ENCODE measurements at places on chromosomes 4 and X. TPM values are rescaled to one million over a fixed set of nuclear protein-coding genes. Genes with fewer than 3 reads are reported as not detected.

Gene F8A2
- not detected for total RNA-seq

Gene TIMP1
- 255 TPM for total RNA-seq

Gene BLTP1
- 38.4 TPM for total RNA-seq

Gene TLR6
- 1.2 TPM for total RNA-seq

Gene NR3C2
- total RNA-seq: 17.3 TPM

Gene AWAT2
- total RNA-seq: not detected

Gene ABCB7
- 26.3 TPM for total RNA-seq

Gene LEF1
- 4.5 TPM for total RNA-seq

Gene UCHL1
- 76.8 TPM for total RNA-seq

Gene ZAR1
- not detected for total RNA-seq

Gene MAGED4B
- 1.5 TPM for total RNA-seq

Gene TMPRSS11E
- total RNA-seq: not detected

Gene BRCC3
- total RNA-seq: 15.6 TPM

Gene PAGE2B
- not detected for total RNA-seq

- no peak for DNase-seq
These were observed 22.9 kb downstream of the MID1IP1 start for GRCh38 chrX:38824176-38824575.

DNA sequence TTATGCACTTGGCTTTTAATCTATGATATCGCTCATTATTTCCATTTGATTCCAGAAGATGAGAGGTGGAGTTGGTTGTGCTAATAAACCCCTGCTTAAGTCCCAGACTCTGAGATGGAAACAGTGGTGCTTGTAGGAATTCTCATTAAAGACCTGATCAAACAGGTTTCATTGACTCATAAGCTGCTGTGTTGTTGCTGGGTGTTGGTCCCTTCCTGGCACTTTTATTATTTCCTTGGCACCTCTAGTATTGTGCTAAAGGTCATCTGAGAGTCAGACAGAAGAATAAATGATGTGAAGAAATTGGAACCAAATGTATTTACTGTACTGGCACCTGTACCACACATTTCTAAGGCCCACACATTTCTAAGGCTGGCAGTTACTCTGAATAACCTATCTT, 544.7 kb upstream of the NR3C2 start:
- no peak for DNase-seq

DNA sequence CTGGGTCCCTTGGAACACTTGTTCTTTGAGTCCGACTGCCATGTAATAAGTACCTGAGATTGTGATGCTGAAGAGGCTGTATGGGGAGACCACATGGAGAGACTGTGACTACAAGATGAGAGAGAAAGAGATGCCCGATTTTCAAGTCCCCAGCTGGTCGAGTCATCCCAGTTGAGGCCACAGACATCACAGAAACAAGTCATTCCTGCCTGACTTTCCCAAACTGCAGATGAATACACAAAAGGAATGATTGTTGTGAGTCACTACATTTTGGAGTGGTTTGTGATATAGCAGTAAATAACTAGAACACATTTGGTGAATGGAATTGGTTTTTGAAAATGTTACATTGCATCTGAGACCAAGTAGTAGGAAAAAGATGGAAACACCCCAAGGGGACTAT, 9.0 kb upstream of the YIPF7 start:
- DNase-seq: no peak

GRCh38 chr4:73070074-73070390, 516 bp upstream of the COX18 start:
- no peak for DNase-seq

GRCh38 chrX:108245462-108245861, 153.9 kb downstream of the ATG4A start:
- DNase-seq: no peak

GRCh38 chr4:150167054-150167453, 88.8 kb downstream of the DCLK2 start:
- no peak for DNase-seq

DNA sequence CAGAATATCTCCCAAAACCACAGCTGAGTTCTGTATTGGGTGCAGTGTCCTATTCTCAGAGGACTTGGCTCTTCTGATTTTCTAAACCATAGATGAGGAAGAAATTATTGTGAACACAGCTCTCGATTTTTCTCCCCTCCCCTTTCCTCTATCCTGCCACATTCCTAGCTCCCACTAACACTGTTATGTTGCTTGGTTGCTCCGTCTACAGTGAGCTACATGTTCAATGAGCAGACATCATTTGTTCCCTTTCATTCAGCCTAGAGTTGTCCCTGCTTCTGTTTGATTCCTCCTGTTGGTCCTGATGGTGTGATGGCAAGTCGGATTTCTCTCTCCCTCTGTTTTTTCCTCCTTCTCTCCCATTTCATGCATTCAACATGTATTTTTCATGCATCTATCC, 65.9 kb downstream of the DIPK2B start:
- no peak for DNase-seq

GRCh38 chrX:257681-258289, 23.4 kb upstream of the PLCXD1 start:
- no peak for DNase-seq

GRCh38 chrX:14883826-14884225, 10.6 kb downstream of the MOSPD2 start:
- no peak for DNase-seq

DNA sequence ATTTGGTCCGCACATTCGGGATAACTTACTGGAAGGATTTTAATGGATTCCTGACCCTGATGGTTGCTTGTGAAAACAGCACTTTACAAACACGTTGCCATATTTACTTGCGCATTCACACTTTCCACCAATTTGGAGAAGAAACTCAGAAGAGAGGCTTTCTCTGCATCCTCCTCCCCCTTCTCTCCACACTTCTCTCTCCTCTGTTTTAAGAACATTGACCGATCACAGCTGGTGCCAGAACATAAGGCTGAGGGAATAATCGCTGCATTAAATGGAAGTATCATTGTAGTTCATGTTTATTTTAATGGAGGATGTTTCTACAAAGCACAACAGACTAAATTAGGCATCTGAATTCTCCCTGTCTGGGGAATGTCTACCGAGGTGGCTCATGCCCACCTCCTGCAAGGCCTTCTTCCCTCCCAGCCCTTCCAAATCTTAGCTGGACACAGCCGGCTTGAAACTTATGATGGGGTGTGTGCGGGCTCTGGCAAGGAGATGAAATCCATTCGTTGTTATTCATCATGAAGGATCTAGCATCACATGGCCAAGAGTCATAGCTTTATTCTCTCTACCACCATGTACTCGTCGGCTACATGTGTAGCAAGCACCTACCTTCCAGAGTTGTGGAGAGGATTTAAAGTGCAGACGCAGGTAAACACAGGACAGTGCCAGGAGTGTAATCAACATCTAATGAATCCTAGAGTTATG, 204.1 kb downstream of the LDB2 start:
- no peak for DNase-seq

DNA sequence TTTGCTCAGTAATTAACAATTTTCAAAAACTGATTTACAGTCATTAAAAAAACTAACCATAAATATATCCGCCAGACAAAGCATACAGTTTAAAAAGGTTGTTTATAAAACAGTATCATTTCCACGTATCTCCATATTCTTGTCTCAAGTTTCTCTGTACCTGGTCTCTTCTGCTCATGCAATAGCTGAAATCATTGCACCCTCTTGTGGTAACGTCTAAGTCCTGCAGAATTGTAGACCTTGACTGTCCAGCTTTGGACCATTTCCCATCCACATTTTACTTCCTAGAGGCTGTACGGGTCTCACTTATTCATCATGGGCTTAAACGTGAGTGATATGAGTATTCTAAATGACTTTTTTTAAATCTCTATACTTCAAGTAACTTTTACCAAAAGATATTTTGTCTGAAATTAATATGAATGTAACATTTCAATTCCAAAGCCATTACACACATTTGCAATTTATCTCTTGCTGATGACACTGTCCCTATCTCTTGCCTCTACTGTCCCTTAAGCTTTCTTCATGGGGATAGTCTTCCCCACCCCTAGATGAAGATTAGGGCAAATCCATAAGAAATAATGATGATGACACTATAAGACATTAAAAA, 118.5 kb downstream of the BTC start:
- DNase-seq: no peak

GRCh38 chr4:48307528-48307927, 33.8 kb upstream of the SLAIN2 start:
- DNase-seq: no peak

GRCh38 chr4:85617202-85617601, 142.3 kb downstream of the ARHGAP24 start:
- no peak for DNase-seq

GRCh38 chrX:24207826-24208225, 58.3 kb downstream of the ZFX start:
- DNase-seq: no peak

DNA sequence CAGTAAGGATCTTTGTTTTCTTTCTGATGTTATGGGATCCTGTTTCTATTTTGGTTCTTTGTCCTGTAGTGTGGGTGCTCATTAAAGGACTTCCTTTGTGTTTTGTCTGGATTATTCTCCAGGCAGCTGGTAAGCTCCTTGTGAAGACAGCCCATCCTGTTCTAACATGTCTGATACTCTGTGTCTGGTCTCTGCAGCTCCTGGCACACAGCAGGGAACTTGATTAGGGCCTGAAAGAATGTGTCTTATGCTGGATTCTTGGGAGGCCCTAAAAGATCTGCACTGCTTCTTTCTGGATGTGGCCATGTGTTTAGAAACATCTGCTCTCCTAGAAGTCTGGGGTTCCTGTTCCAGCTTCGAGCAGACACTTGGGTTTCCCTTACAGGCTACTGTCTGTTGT, 38.1 kb upstream of the ATXN3L start:
- no peak for DNase-seq

DNA sequence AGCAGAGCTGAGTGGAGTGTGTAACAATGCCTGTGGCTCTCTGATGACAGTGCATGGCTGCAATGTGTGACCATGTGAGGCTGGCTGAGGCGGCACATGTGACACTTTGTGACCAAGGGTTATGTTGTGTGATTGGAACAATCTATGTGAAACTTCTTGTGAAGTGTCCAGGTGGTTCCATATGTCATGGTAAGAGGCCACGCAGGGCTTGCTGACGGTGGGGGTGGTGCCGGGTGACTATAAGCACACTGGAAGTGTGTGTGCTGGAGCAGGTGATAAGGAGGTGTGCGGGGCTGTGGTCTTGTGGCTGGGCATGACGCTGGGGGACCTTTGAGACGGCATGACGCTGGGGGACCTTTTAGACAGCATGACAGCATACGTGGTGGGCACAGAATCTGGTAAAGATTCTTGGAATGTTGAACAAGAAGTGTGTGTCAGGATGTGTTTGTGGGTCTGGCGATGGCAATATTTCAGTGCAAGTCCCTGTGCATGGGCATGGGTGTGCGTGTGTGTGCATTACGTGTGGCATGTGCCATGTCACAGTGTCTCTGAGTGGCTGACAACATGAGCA, 7.4 kb upstream of the HDAC6 start:
- no peak for DNase-seq

DNA sequence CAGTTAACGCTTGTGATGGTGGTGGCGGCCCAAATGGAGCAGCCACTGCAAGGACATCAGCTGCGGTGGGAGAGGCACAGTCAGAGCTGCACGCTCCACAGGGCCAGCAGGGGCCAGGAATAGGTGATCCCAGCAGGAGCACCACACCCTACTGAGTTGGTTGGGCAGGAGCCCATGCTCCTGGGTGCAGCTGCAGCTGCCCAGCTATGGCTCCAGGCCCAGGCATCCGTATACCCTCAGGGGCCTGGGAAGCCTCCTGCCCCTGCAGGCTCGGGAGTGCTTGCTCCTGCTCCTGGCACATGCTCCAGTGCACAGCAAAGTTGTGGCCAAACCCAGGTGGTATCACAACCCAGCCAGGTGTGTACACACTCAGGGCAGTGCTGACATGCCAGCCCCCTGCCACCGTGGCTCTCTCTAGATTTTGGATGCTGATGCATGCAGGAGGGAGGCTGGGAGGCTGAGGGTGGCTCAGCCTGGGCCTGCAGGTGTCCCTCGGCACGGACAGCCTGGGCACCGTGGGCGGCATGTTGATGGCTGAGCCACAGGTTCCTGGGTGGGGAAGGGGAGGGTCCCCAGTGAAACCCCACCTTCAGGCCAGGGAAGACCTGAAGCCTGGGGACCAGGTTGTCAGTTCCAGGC, 150.2 kb downstream of the CXXC4 start:
- no peak for DNase-seq

- no peak for DNase-seq
These were observed 53.7 kb downstream of the THAP9 start for GRCh38 chr4:82954212-82954611.

DNA sequence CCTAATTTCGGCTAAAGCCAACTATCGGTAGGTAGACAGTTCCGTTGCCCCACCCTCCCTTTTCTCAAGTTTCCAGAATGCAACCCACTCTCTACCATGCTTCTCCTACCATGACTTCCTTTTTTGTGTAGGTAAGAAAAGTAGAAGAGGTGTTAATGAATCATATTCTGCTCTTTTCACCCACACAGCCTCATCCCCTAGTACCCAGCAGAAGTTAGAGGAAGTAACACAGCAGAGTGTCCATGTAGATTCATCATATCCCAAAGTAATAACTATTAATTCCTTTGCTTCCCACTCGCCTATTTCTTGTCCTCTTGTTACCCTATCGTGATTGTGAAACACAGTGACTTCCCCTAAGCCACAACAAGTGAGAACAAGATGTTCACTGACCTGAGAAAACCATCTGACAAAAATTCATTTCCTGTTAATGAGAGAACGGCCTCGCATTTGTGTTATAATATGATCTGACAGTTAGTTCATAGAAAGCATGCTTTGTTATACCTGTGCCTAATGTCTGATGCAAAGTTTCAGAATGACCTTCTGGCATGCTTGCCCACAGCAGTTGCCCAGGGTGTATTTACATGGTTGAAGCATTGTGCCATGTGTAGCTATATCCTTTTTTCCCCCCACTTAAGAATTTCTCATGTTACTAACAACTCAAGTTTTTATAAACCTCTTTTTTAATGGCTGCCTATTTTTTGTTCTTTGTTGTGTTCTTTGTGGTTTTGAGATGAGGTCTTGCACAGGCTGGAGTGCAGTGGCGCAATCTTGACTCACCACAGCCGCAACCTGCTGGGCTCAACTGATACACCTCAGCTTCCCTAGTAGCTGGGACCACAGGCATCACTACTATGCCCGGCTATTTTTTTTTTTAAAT, 185.6 kb downstream of the RAP1GDS1 start:
- DNase-seq: no peak

DNA sequence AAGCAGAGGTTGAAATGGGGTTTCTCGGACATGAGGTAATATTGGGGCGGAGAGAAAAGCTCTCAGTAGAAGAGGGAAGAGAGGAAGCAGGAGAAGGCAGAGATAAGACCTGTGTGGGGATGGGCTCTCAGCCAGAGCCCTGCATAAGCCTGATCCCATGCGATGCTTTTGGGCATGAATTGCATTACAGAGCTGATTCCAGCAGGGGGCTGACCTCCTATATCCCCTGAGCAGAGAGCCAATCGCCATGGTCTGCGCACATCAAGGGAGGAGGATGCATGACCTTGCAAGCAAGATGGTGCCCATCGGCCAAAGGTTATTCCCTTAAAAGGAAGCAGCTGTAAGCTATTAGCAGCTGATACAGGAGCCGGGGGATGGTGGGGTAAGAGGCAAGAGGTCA, 7.6 kb downstream of the ANOS1 start:
- no peak for DNase-seq
